Cardiac septum (tissue), 1 donor: ENCODE measurements at places on chromosomes 2 and 18. TPM values are rescaled to one million over a fixed set of nuclear protein-coding genes. Genes with fewer than 3 reads are reported as not detected.

DNA sequence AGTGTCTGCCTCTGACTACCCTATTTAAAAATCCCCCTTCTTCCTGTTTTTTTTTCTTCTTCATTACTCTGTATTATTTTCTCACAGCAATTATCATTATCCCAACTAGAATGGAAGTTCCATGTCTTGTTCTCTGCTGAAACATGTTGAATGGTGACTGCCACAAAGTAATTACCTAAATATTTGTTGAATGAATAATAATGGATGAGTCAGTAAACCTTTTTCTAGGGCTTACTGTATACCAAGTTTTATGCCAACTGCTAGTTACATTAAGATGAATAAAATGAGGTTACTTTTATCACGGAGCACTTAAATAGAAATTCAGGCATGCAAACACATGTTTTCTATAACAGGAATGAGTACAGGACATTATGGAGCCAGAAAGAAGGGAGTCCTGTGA lies 490.6 kb downstream of the THSD7B start:
- DNase-seq = no peak

- DNase-seq = no peak
Measured at GRCh38 chr2:121723316-121723715, 13.4 kb downstream of the NIFK start.

GRCh38 chr18:9211955-9212354 lies 75.4 kb downstream of the ANKRD12 start:
- DNase-seq = no peak

DNA sequence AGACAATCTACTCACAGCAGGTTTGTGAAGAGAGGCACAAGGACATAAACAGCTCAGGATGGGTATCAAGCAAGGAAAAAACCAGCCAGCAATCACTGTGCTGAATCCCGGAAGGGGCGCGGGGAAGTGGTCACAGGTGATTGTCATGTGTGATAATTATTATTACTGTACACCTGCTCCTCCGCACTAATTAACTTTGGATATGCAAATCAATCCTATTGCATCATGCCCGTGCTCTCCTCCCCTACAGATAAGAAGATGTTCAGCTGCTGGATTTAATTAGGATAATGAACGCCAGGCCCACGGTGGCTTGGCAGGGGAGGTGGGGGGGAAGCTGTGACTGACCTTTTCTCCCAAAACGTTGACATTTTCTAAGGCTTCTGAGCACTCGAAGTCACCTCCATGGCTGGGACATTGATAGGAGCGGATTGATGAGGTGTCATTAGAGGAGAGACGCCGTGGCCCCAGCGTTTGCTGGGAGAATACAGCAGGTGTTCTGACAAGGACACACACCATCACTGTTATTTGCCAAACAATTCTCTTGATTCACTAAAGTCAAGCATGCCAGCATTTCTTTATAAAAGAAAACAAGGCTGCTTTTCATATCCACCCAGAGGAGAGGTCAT lies 160.3 kb upstream of the VRK2 start:
- no peak for DNase-seq

GRCh38 chr2:158580760-158581159 lies 124.0 kb downstream of the PKP4 start:
- no peak for DNase-seq

DNA sequence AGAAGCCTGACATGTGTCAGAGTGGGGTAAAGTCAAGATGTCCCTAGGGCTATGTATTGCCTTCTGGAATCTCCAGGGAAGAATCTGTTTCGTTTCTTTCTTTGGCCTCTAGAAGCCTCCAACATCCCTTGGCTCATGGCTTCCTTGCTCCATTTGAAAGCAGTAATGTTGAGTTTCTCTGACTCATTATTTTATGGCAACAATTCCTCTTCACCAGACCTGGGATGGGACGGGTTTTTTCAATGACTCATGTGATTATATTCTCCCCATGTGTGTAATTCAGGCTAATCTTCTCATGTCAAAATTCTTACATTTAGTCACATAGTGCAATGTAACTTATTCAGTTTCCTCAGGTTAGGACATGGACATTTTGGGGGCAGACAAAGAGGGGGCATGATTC lies 1038.6 kb downstream of the CBLN2 start:
- no peak for DNase-seq

GRCh38 chr2:237876061-237876526 lies 16.7 kb downstream of the RAMP1 start:
- no peak for DNase-seq

DNA sequence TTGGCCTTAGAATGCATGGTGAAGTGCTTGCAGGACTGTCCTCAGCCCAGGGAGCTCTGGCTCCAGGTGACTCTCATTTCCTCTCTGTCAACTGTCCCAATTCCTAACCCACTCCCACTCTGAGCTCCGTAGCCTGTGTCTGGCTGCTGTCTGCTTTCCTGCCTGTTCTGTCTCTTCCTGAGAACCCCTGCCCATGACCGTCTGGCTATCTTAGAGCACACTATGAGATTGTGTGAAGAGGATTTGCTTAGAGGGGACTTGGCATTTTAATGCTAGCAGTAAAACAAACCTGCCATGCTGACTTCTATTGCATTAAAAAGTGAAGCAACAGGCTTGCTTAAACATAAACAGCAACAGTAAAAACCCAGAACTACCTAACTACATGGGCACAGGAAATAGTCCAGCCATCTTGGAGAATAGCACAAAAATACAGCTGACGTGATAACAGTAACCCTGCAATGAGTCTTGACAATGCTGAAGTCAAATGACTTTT lies 234.7 kb downstream of the PRKCE start:
- no peak for DNase-seq

- no peak for DNase-seq
Measured at GRCh38 chr2:68653034-68653433, 9.7 kb downstream of the PROKR1 start.

DNA sequence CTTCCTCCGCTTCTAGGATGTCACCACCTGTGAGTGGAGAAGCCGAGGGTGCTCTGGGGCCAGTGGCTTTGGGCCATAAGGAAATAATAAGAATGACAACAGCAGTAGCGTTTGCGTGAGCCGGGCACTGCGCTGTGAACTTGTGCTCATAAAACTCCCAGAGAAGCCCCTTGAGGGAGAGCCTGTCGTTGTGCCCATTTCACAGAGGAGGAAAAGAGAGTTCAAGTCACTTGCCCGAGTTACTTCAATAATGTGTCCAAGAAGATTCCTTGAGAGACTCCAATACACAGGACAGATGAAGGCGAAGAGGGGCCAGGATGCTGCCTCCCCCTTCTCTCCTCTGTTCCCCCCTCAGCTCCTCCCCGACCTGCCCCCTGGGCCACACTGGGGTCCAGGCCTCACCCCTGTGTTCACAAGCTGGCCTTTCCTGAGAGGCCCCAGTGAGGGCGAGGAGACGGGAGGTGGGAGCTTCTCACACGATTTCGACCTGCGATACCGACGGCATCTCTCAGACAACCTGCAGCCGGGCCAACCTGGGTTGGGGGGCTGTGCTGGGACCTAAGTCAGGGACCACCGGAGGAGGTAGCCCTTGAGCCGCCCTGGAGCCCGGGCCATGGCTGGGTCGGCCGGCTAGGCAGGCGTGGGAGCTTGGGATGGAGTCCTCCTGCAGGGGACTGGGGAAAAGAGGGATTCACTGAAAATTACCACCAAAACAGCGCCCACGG lies 53.5 kb upstream of the UBE2F start:
- DNase-seq = no peak

GRCh38 chr2:57156231-57156924 lies 890.2 kb upstream of the VRK2 start:
- DNase-seq = no peak

DNA sequence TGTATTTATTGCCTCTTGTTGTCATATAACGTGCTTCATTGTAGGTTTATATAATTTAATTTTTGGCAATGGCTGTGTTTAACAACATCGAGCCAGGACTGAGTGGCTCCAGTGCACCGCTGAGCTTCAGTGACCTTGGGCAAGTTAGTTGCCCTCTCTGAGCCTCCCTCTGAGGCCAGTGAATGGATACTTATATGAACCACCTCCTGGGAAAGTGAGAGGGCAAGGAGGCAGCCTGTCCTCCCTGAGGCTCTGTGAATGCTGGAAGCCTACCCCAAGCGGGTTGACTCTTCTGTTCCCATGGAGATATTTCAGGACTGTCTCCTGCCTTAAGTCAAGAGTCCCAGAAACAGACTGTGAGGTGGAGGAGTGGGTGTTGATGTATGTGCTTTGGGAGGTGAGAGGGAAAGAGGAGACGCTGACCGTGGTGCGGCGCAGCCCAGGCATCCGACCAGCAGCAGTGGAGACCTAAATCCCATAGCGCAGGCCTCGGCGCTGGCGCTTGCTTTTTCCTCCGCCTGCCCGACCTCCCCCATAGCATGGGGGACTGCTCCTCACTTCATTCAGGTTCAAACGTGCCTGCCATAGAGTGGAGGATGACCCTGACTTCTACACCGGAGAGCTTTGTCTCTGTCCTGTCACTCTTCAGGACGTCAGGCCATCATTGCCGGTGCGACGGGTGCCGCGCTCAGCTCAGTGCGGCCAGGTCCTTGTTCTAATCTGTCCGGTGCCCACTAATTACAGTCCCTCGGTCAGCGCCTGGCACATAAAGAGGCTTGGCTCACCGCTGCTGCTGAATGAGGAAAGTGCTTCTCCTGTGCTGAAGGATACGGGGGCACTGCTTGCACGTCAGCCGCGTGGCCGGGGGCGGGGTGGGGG lies 167.3 kb upstream of the HS6ST1 start:
- no peak for DNase-seq

DNA sequence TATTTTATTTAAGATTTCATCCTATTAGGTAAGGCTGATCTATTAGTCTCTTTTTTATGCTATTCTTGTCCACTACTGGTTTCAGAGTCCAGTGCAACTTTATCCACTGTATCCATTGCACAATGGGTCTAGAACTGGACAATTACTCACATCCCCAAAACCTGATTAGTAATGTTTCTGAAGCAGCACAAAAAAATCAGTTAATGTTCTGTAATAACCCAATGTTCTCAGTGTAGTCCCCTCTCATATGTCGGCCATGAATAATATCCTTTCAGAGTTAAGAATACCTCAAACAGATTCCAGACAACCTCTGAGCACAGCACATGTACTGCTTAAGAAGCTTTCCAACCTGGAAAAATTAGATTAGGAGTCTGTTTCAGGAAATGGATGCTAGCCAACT lies 29.7 kb downstream of the MGAT4A start:
- DNase-seq = no peak

DNA sequence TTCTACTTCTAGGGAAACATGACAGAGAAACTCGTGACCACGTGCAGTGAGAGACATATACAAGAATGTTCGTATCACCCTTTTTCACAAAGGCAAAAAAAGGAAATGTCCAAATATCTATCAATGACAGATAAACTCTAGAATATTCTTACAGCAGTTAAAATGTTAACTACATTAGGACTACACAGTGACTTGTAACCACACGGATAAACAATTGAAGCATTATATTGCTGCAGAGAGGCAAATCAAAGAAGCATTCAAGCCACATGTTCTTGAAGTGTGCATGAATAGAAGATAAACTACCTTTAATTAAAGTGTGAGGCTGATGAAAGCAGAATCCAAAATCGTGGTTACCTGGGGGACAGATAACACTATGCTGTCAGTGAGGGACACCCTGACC lies 935.3 kb upstream of the KLHL29 start:
- no peak for DNase-seq

GRCh38 chr18:2847317-2848246 lies 776 bp downstream of the EMILIN2 start:
- DNase-seq = no peak

DNA sequence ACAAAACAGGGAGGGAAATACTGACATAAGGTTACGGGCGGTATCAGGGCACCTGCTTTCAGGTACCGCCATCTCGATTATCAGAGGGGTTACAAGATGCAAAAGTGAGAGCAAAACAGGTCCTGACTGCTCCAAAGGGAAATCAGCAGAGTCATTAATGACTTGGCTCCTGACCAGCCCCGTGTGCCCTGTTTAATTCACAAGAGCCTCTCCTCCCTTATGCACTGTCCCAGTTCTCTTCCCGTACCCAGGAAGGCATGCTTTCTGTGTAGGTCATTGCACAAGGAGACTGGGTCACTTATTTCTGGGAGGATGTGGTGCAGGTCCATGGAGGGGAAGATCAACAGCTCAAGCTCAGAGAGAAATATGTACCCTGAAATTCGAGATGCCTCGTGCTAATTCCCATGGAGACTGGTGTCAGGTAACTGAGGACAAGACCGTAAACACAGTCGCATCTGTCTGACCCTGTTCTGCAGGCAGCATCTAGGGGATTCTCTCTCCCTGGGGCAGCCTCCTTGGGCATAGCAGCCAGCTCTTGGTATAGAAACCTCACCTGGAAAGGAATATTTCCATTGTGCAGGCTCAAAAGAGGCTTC lies 79.9 kb downstream of the HNRNPLL start:
- no peak for DNase-seq

DNA sequence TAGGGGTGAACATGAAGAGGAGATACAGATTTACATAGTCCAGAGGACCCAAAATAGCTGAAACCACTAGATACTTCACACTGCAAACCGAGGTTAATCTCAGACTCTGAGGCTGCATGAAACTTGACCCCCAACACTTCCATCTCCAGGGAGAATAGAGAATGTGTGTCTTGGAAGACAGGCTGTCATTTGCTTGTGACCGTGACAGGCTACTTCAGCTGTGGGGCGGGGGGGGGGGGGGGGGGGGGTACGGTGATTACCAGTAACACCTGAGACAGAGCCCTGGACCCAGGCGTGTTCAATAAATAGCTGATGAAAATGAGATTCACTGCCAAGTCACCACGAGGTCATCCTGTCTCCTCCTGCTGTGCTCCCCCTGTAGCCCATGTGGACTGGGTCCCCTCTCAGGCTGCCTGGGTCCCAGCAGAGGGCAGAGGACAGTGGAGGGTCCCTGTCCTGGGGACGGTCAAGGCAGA lies 5.7 kb upstream of the KLHL29 start:
- DNase-seq = no peak

GRCh38 chr2:215421859-215422461 lies 13.9 kb downstream of the FN1 start:
- DNase-seq = no peak

DNA sequence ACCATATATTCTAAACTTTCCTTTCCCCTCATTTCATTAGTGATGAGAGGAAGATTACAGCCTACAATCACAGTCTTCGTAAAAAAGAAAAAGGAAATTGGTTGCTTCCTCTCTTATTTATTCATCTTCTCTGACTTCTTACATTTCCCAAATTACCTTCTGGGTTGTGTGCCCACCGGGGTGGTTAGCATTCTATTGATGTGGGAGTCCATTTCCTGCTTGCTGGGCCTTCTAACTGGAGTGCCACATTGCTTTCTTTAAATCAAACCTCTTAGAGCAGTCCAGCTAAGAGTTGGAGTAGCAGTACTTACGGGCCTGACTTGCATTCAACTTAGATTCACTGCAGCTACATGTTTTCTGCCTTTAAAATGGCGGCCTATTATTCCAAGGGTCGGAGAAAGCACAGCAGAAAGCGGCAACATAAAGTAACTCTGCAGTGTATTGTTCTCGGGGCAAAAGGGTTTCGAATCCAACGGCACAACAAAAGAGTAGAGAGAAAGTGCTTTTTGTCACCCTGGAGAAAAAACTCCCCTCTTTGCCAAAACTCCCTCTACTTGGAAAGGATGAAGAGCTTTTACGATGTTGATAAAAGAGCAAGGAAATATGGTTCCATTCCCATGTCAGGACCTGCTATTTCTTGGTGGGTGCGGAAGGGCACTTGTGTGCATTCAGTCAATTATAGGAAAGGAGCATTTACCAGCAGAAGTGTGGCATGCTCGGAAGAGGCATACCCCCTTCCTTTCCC lies 110.6 kb upstream of the DLX2 start:
- DNase-seq = no peak

The SERPINB13 gene
- not detected for total RNA-seq

The ERICH2 gene
- total RNA-seq = 1.7 TPM

The MRPS5 gene
- 69.4 TPM for total RNA-seq

The AMER3 gene
- total RNA-seq = not detected

The RSAD2 gene
- total RNA-seq = 4.6 TPM
